ENCODE measurements at places on chromosomes 12 and 14.

- no peak for DNase-seq
These were observed 50.2 kb downstream of the RIN3 start for GRCh38 chr14:92563765-92564285.

DNA sequence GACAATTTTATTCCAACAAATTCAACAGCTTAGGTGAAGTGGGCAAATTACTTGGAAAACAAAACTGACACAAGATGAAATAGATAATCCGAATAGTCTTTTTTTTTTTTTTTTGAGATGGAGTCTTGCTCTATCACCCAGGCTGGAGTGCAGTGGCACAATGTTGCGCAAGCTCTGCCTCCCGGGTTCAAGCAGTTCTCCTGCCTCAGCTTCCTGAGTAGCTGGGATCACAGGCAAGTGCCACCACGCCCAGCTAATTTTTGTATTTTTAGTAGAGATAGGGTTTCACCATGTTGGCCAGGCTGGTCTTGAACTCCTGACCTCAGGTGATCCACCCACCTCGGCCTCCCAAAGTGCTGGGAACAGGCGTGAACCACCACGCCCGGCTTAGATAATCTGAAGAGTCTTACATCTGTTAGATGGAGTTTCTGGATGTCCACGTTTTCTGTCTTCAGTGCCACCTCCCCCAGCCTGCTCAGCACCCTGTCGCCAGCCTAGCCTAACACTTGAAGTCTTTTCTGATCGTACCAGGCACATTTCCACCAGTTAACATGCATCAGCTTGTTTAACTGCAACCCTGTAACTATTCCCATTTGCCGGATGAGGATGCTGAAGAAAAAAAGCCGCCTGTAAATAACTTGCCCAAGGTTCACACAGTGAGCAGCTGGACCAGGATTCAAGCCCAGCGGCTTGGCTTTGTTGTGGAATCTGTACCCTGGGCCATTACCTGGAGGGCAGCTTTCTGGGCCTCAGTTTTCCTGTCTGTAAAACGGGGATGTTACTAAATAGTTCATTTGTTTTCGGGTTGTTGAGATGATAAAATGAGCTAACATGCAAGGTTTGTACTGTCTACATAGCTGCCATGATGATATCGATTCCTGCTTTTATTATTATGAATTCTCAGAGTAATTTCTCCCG, 26.4 kb downstream of the FBRSL1 start:
- no peak for DNase-seq

- DNase-seq, result no peak
These were observed 103.1 kb downstream of the HELB start for GRCh38 chr12:66405395-66405794.

GRCh38 chr14:42806909-42807315, 1200.2 kb downstream of the LRFN5 start:
- DNase-seq, result no peak

DNA sequence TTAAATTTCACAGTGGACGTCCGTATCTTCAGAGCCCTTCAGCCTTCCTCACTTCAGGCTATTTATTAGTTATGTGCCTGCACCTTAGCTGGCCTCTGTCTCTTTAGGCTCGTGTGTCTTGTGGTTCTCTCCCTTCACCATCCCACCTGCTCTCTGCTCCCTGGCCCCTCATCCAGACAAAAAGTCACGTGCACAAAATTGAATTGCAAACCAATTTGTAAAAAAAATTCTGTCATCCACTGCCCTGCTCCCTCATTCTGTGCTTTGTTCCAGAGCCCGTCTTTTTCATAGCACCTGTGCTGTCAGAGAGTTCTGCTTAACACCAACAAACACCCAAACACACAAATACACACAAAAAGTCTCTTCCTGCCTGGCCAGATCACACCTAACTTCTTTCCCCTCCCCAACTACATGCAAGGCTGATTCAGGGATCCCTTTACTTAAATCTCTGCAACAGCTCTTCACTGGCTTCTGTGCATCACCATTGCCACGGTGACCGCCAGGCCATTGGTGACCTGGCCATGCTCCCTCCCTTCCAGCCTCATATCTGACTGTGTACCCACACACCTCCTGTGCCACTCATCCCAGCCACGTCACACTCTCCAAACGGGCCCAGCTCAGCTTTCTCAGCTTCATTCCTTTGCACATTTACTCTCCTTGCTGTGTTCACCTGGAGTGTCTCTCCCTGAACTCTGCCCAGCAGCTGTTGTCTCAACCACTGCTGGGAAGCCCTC, 205.7 kb downstream of the TTC8 start:
- no peak for DNase-seq

- no peak for DNase-seq
These were observed 274.9 kb upstream of the DIO3 start for GRCh38 chr14:101286271-101287018.

DNA sequence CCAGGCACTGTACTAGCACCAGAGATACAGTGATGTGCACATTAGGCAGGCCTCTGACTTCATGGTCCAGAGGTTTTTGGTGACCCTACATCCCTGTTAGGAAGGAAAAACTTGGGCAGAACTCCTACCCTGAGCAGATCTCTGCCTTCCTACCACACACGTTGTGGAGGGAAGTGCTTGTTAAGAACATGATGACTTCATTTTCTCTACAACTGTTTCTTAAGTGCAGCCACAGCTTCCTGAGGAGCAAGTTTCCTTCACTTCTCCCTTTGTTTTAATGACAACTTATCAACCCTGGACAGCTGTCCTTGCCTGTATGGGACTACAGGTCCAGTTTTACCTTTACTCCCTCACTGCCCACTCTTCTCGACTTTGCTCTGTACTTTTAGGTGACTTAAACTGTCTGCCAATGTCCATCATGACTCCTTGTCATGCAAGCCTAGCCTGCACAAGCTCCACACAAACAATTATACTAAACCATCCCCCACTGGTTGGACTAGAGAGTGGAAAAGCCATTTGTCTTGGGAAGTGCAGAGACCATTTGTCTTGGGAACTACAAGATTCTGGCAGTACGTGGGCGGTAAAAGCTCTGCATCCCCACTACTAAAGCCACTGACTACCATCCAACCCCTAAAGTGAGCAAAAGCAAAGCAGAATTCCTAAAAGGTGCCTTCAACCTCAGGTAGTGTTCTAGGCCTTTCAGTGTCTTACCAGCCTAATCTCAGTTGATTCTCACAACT, 359.8 kb downstream of the EGLN3 start:
- no peak for DNase-seq

DNA sequence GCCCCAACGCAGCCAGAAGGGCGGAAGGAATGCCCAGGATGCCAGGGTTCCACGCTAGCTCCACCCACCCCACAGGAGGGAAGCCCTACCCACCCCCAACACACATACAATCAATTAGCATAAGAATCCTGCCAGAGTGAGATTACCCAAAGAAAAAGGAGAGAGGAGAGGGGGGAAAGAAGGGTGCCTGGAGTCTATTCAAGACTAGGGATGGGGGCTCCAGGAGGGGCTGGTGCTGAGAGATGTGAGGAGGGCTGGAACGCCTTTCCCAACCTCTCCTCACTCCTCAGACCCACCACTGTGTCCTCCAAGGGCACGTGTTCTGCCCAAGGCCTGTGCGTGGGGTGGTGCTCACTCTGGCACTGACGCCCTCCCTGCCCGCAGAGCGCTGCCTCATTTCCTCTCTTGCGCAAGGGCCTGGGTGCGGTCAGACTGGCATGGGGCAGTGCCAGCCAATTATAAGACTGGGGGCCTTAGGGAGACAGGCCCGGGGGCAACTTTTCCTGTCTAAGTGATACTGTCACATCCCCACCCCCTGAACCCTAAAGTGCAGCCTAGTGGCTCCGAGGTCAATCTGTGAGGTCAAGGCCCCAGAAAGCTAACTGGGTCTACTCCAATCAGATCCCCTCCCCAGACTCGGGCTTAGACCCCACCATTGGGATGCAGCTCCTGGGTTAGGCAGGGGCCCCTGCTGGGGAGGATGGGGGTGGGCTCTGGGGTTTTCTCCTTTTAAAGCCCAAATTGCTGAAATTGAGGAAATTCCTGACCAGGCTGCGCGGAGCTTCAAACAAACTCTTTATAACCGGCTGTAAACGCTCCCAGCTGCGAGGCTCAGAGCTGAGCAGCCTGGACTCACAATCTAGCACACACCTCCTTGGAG, 10.2 kb upstream of the ITGB7 start:
- DNase-seq, result peak; percentile 36

- peak; percentile 80 for DNase-seq
These were observed 3.8 kb upstream of the SMARCC2 start for GRCh38 chr12:56193025-56193578.

DNA sequence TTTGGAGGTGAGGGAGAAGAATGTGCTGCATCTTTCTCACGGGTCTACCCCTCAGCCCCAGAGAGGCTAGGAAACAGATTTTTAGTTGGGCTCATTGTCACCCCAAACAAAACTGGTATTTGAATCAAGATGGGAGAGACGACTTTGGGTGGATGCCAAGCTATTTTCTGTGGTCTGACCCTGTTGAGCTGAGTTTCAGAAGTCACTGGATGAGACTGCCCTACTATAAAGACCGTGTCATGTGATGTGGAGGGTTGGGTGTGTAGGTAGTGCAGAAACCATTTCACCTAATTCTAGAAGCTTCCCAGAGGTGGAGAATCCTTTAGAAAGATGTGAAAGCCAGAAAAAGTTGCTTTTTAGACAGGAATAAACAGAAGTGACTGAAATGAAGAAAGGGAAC, 60.2 kb downstream of the IFT43 start:
- DNase-seq, result no peak

DNA sequence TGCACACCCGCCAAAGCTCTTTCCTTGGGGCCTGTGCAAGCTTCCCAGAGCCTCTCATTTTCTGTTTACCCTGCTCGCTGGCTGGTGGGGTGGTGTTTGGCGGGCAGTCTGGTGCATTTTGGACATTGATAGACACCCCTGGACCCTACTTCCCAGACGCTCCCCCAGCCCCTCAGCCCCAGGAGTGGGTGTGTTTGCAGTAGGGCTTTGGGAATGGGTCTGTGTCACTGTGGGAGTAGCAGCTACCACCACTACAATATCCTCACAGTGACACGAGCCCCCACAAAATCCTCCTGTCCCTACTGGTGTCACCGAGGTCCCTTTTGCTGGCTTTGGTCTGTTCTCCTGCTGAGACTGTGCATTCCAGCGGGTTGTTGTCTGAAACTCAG, 371.3 kb downstream of the TMEM121 start:
- DNase-seq, result no peak

- no peak for DNase-seq
These were observed 234.4 kb upstream of the DAAM1 start for GRCh38 chr14:58954052-58954451.

DNA sequence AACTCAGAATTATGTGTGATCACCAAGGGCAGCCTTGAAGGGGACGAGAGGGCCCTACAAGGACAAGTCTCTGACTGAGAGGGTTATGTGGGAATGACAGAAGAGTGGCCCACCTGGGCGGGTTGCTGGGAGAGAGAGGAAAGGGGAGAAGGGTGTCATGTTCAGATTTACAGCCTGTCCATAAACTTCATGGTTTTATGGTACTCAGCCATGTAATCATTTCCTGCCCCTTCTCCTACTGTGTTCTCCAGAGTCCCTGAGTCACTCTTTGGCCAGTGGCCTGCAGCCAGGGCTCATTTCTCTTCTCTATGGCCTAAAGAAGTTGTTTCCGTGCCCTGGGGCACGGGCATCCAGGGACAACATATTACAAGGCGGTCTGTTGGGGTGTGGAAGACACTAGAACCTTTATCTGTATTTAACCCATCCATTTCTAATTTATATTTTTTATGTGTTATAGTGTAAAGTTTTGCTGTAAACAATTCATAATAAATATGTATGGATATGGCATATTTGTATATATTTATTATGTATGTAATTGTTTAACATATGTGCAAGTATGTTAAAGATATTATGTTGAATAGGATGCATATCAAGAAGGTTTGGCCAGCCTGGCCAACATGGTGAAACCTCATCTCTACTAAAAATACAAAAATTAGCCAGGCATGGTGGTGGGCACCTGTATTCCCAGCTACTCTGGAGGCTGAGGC, 26.9 kb downstream of the DDX47 start:
- DNase-seq, result no peak

GRCh38 chr12:54398995-54399793, 14.7 kb upstream of the ZNF385A start:
- DNase-seq, result peak; percentile 82

- DNase-seq, result no peak
These were observed 324 bp downstream of the POLE start for GRCh38 chr12:132686825-132687210.

DNA sequence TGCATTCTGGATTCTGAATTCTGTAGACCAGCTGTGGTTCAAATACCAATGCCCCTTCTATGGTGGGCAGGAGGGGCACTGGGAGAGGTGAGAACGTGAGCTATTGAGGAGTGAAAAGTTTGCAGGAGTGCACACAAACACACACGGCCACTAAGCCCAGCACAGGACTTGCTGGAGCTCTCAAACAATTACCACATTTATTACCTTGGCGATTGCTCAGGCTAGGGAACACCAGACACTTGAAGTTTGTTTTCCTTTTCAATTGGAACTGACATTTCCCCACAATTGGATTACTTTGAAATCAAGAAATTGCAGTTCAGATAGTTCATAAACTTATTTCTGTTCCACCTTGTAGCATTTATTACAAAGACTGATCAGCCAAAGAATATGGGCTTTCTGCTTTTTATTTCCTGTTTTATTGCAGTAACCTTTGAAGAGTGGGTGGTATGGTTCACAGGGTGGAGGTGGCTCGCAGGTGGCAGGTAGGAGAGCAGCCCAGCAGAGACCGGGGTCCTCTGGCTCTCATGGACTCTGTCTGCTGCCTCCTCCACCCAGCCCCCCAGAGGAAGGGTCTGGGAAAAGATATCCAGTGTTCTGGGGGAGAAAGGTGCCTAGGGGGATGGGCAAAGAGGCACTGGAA, 429.8 kb upstream of the CCDC196 start:
- no peak for DNase-seq

DNA sequence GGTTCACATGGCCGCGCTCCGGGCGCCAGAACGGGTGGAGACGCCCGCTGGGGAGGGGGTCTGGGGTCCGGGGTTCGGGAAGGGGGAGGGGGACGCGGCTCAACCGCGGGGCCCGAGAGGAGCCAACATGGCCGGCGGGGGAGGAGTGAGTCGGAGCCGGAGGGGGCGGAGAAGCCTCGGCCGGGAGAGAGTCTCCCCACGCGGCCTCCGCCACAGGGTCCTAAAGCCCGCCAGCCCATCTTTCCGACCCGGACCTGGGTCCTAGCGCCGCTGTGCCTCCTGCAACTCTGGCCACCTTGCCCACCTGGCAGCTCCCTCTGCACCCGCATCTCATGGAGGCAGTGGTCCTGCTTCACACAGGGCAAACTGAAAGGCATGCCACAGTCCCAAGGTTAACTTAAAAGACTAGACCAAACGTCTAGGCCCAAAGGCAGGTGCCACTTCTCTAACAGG, at the start of gene BAZ2A:
BAZ2A (minus strand) TSS at position 147 of the 453 bp plus-strand sequence. CDS start 12,796 bp downstream, outside the sequence.
- peak; percentile 86 for DNase-seq

DNA sequence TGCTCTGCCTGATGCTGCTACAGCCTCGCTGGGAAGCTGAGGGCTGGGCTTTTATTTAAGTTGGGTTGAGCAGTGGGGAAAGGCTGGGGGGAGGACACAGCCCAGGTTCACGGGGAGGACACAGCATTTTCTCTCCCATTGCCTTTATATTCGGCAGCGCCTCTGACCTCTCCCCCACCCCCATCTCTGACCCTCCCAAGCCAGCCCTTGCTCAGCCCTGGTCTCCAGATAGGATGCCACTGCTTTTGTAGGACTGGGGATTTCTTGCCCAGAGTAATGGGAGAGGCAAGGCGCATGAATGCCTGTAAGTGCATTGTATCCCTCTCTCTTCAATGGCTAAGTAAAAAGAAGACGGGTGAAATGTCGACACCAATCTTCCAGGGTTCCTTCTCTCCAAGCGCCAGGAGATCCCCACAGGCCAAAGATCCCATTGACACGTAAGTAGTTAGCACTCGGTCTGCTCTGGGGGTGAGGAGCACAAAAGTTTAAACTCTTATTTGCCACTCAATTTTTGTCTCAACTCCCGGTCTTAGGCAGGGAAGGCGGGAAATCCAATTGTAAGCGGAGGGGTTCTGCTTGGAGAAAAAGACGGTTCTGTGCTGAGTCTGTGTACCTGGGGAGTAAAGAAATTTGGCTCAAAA, 4.6 kb downstream of the HOXC4 start:
- no peak for DNase-seq

Data from CD4-positive, alpha-beta memory T cell (primary cell).